Breast epithelium (tissue), 4 donors: ENCODE measurements at places on chromosomes 1 and 21.

GRCh38 chr1:84724128-84724860 is 34.0 kb upstream of the SSX2IP start:
- DNase-seq = no peak

DNA sequence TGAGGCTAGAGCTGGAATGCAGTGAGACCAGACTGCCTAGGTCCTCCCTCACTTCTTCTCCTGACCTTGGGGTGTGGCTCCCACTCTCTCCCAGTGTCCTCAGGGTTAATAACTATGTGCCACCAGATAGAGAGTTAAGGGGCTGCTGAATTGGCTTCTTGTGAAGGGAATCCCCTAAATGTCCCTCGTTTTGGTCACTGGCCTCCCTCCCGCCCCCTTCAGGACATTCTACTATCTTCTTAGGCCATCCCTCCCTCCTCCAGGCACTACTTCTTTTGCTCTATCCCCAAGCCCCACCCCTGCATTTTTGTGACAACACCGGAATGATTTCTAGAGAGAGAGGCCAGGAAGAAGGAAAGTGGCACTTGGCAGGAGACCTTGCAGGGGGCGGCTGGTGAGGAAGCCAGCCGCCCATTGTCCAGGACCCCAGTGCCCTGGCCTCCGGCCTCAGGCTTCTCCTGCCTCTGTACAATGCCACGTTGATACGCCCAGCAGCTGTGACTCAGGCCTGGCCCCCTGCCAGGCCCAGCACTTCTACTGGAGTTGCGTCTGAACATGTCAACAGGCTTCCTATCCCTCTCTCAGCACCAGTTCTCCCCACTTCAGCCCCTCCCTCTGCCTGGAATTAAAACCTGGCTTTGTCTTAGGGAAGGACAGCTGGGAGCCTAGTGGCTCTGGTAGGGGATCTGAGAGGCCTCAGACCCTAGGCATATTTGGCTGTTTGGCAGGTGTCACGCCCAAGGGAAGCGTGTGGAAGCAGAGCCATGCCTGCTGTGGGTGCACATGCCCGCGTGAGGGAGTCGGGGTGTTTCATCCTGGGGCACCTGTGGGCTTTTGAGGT is 9.1 kb downstream of the LMNA start:
- DNase-seq = peak; percentile 99

DNA sequence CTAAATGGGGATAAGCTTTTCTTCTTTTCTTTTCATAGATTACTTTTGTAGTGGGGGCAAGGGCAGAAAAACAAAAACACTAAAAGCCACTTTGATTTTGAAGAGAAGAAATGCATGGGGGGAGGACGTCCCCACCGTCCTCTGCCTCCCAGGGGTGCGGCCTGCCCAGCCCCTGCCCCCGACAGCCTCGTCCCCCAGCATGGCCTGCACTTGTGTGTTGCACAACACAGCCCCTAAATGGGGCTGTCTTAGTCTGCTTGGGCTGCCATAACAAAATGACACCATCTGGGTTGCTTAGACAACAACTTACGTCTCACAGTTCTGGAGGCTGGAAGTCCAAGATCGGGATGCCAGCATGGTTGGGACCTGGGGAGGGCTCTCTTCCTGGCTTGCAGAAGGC is 57.3 kb upstream of the TMEM51 start:
- DNase-seq = no peak

GRCh38 chr1:39230261-39231190 is 26.0 kb downstream of the MACF1 start:
- DNase-seq = no peak

GRCh38 chr1:230240446-230241086 is 173.5 kb downstream of the GALNT2 start:
- no peak for DNase-seq

GRCh38 chr1:16924216-16924918 is 2.6 kb downstream of the CROCC start:
- no peak for DNase-seq

GRCh38 chr1:174954671-174955669 is 44.8 kb upstream of the CACYBP start:
- DNase-seq = no peak

DNA sequence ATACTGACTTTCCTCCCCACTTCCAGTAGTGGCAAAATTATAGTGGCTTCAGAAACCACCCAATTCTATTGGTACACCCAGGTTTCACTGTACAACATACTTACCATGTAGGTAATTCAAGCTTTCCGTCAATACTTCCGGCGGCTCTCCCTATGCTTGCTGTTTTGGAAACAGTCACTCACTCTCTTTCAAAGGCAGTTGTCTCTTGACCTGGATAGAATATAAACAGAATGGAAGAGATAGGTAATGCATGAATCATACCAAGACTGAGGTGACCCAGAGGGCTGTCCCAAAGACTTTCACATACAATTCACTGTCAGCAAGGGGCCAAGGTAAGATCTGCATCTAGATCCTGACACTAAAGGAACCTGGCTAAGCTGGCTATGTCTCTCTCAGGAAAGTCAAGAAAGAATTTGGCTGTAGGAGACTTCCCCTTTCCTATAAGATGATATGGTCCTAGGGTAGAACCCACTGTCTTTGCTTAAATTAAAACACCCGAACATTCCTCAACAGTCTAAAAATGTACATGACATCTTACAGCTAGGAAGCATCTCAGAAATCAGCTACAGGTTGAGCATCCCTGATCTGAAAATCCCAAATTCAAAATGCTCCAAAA is 59.6 kb downstream of the LUZP1 start:
- DNase-seq = no peak

DNA sequence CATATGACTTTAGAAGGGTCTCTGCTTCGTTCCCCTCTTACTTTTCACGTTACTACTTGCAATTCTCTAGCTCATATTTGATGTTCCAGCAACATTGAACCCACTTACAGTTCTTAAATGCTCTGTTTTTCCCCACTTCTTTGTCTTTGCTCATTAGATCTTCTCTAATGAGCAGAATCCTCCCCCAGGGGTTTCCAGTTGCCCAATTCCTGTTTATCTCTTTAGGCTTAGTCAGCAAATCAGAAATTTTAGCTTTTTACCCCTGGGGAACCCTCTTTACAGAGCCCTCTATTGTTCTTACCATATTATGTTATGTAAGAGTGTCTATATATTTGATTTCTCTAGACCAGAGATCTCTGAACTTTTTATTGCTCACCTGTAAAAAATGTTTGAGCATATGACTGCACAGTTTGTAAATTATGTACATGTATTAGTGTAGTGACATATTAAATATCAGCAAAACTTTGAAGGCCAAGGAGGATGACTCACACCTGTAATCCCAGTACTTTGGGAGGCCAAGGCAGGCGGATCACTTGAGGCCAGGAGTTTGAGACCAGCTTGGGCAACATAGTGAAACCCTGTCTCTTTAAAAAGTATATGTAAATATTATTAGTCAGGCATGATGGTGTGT is 71.4 kb downstream of the FNBP1L start:
- DNase-seq = no peak

DNA sequence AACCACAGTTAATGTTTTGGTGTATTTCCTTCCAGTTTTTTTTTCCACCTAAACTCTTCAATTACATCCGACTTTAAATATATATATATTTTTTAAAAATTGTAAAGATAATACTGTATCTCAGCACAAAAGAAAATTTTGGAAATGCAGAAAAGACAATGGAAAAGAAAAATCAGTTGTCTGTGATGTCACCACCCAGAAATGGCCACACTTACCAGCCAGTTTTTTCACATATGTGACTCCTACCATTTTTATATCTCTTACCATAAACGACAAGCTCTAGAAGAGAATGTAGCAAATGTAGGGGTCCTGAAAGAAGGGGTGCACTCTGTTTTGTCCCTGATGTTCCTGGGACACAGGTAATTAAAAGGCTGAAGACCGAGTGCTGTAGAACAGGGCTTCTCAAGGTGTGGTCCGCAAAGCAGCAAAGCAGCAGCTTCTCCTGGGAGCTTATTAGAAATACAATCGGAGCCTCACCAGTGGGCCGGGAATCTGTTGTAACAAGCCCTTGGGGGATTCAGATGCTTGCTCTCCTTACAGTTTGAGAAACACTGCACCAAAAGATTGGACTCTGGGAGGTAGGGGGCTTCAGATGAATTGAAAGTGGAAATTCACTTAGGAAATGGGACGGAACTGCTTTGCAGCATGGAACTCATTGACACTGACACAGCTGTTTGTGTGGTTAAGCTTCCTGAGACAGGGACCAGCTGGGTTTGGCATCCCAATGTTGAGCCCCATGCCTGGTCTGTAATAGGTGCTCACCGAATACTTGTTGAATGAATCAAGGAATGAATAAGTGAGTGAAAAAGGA is 44.1 kb downstream of the ALPL start:
- no peak for DNase-seq

- no peak for DNase-seq
These were observed 91.2 kb upstream of the COL24A1 start for GRCh38 chr1:86247597-86248279.

DNA sequence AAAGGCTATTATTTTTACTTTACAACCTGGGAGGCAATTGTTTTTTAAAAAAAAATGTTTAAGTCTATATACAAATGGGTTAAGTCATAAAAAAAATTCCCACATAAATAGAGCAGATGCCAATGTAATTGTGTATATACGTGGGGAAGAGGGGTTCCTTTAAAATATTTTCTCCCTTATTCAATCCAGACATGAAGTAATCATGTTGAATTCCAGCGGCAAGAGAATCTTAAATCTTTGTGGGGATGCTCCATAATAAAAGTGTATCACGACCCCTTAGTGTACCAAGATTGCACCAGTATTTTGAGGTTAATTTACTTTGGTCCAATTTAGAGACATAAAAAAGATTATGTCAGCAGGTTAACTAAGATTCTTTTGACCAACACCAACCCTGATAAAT is 62.1 kb downstream of the ARID4B start:
- no peak for DNase-seq

- DNase-seq = no peak
These were observed 290.4 kb downstream of the AKT3 start for GRCh38 chr1:243559575-243560162.

- no peak for DNase-seq
These were observed 48.7 kb upstream of the RGS18 start for GRCh38 chr1:192109576-192109975.

DNA sequence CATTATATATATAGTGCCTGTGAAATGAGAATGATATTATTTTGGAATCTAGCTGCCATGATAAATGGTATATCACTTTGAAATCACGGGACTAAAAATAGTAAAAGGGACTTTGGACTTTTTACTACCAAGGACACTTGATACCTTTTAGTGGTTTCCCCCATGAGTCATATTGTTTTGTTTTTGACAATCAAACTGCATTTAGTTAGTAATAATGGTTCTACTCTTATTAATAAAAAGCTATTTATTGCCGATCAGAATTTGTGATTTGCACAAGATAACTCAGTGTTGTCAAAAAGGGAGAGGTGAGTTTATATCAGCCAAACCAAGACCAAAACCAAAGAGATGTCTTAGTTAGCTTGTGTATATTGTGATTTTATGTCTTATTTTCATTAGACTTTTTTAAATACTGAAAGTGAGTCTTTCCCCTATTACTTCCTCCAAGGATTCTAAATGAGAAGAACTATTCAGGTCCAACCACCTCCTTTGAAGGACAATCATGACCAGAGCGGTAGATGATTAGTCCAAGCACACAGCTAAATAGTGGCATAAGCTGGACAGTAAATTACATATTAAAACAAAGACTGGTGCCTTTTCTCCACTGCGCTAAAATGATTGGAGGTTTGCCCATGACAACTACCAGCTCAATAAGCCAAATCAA is 281.7 kb upstream of the ESRRG start:
- DNase-seq = no peak

DNA sequence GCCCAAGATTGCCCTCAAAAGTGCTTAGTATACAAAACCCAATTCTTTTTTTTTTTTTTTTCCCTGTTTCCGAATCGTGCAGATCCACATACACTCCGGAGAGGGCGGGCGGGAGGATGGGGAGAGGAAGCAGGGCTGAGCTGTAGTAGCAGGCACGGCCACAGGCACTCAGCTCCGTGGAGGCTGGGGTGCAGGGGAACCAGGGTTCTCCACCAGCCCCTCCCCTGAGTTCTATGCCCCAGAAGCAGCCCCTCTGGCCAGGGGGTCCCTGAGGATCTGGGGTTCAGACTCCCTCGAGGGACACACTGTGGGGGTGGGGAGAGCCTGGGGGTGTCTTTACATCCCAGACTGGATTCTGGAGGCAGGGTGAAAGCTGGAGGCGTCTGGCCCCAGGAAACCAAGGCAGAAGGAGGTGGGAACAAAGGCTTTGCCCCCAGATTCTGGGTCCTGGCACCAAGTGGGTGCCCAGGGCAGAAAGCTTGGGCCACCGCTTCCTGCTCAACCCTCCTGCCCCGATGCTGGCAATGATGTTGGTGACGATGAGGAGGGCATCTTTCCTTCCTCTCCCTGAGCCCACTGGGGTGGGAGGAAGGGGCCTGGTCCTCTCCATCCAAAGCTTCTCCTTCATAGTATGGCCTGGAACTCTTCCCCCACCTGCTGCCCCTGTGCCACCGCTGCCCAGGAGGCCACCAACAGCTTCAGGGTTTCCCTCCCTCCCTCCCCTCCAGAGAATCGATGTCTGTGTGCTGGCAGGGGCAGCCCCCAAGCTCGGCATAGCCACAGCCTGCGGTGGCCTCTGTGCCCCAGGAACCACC is 106.4 kb upstream of the TARDBP start:
- no peak for DNase-seq

DNA sequence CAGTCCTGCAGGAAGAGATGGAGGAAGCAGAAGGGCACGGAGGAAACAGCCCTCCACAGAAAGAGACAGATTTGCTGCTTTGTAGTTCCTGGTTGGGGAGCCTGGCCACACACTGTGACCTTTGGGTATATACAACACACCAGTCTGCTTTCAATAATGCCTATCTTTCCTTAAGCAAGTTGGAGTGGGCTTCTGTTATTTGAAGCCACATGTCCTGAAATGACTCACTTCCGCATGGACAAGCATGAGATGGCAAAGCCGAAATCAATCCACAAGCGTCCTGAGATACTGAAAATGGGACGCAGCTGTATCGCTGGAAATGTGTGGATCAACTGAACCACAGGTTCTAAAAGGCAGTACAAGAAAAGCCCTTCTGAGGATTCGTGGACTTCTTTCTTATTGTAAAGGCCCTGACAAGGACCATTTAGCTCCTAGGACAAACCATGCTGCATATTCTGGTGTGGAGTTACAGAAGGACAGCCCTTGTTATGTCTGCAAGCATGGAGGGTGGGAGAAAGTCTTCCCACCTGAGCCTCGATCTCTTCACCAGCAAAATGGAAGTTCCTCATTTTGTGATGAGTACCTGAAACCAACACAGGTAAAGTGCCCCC is 22.7 kb upstream of the FHAD1 start:
- no peak for DNase-seq

- DNase-seq = no peak
These were observed 708 bp downstream of the CDA start for GRCh38 chr1:20589331-20590278.
